ENCODE measurements at places on chromosomes 5 and 9. TPM values are rescaled to one million over a fixed set of nuclear protein-coding genes. Genes with fewer than 3 reads are reported as not detected.

GRCh38 chr5:179215576-179215975 is 129.7 kb downstream of the ADAMTS2 start:
- no peaks in the 10 kb centered on the region for H3K36me3 ChIP-seq
- no peak for DNase-seq
- no peaks in the 10 kb centered on the region for H3K4me1 ChIP-seq
- no peak overlapping the region for H3K4me3 ChIP-seq
- H3K27me3 ChIP-seq, result peaks cover 11% of the 10 kb centered on the region

The STING1 gene
- 37.4 TPM for total RNA-seq

DNA sequence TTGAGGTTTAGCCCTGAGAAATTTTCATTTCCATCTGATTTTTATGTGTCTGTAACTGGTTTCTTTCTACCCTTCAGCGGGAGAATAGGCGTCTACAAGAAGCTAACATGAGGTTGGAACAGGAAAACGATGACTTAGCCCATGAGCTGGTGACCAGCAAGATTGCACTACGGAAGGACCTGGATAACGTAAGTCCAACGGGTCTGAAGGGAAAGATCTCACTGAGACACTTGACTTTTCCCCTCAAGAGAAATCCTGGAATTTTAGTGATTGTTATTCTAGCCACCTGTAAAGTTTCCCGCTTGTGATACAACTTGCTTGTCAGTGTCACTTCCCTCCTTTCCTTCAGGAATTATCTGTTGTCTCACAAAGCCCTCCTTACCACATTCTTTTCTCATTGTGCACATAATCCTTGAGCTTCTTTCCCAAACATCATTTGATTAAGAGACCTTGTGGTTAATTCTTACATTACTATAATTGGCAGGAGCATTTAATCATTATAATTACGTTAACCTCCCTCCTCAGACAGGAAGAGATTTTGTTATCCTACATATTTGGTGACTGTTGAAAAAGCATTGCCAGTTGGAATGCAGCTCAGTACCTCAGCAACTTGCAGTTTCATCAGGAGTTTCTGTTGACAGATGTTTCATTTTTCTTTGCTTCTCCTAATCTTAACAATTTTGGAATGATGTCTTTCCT is 56.9 kb downstream of the GPR21 start:
- no peaks in the 10 kb centered on the region for H3K36me3 ChIP-seq
- no peaks in the 10 kb centered on the region for H3K4me1 ChIP-seq
- no peaks in the 10 kb centered on the region for H3K27me3 ChIP-seq
- DNase-seq, result no peak

The RPS14 gene
- 3,004 TPM for total RNA-seq

- H3K4me3 ChIP-seq, result no peak overlapping the region
- DNase-seq, result no peak
- H3K4me1 ChIP-seq, result no peaks in the 10 kb centered on the region
- no peaks in the 10 kb centered on the region for H3K27me3 ChIP-seq
- H3K27ac ChIP-seq, result no peak overlapping the region
Observed at GRCh38 chr9:119634006-119634405, 264.8 kb upstream of the BRINP1 start.

The PCDH1 gene
- not detected for total RNA-seq

DNA sequence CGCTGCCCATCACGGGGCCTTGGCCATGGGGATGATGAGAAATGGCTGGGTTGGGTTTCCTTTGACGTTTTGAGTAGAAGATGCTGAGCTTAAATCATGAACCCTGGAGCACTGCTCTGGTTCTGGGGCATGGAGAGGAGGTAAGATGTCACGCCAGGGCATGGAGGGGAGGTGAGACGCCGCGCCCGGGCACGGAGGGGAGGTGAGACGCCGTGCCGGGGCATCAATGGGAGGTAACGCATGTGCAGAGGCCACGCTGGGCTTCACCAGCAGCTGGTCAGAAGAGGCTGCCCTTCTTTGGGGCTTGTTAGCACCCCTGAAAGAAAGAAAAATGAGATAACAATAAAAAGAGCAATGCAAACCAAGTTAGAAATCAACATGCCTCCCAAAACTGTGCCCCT is 322.5 kb upstream of the IRX4 start:
- no peak for DNase-seq
- H3K4me3 ChIP-seq, result no peak overlapping the region
- no peaks in the 10 kb centered on the region for H3K4me1 ChIP-seq
- H3K36me3 ChIP-seq, result no peaks in the 10 kb centered on the region

- H3K4me3 ChIP-seq, result no peak overlapping the region
- no peak for DNase-seq
- no peak overlapping the region for H3K27ac ChIP-seq
- H3K4me1 ChIP-seq, result peaks cover 5% of the 10 kb centered on the region
Observed at GRCh38 chr5:141506381-141507155, 17.7 kb downstream of the PCDHGC5 start.

The ZFP37 gene
- 2.5 TPM for total RNA-seq

The FAM151B gene
- total RNA-seq, result 0.30 TPM

GRCh38 chr9:88741335-88741734 is 206.4 kb downstream of the NXNL2 start:
- H3K27me3 ChIP-seq, result peaks cover 32% of the 10 kb centered on the region
- H3K4me1 ChIP-seq, result no peaks in the 10 kb centered on the region
- H3K27ac ChIP-seq, result no peak overlapping the region
- H3K4me3 ChIP-seq, result no peak overlapping the region

- H3K4me3 ChIP-seq, result no peak overlapping the region
- no peaks in the 10 kb centered on the region for H3K27me3 ChIP-seq
- no peak overlapping the region for H3K27ac ChIP-seq
- H3K4me1 ChIP-seq, result no peaks in the 10 kb centered on the region
- no peaks in the 10 kb centered on the region for H3K36me3 ChIP-seq
Observed at GRCh38 chr5:170368586-170368985, 20.6 kb downstream of the KCNMB1 start.

The HMCN2 gene
- not detected for total RNA-seq

Data from activated naive CD8-positive, alpha-beta T cell treated with anti-CD3 and anti-CD28 coated beads for 36 hours (primary cell).